ENCODE measurements at places on chromosomes 4 and X.

- DNase-seq = no peak
Measured at GRCh38 chr4:157357887-157358286, 137.4 kb downstream of the GRIA2 start.

GRCh38 chr4:107187091-107187490 is 151.0 kb upstream of the DKK2 start:
- no peak for DNase-seq

- DNase-seq = no peak
Measured at GRCh38 chr4:169314906-169315305, 44.1 kb upstream of the SH3RF1 start.

DNA sequence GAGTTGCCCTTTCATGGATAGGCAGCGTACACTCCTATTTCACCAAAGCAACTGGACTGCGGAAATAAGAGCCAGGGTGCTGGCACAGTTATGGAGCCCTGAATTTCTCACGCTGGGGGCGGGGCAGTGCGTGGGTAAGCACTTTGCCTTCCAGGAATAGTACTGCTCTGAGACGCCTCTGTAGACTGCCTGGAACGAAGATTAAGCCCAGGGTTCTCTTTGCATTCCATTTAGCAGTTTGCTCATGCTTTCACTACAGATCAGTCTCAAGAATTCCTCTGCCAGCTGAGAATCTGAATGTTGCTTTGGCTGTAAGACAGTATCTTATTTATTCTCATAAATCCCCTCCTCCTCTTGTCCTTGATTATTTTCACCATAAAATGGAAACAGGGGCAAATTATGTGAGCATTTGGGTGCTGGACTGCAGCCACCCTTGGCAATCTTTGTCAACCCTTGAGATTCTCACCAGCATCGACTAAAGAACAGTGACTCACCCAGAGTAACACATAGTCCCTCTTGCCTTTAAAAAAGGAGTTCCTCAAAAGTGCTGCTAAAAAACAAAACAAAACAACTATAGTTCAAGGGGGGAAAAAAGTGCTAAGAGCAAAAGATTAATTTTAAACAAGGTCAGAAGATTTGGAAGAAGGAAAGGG is 88.9 kb upstream of the CITED1 start:
- no peak for DNase-seq

DNA sequence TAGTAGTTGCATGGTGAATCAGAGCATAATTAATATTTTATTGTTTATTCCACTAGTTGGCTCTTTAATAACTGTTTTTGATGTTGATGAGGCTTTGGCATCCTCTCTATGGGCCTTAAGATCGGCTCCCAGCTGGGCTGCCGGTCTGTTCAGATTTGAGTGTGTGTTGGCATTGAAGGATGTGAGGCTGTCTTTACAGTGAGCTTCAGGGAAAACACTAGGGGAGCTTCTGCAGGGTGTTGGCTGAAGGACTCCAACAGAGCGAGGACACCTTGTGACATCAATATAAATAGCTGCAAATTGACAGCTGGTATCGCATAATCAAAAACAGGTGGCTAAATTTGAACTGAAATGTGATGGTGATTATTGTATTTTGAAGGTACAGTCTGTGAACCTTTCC is 322.0 kb downstream of the FSTL5 start:
- DNase-seq = peak; percentile 50

DNA sequence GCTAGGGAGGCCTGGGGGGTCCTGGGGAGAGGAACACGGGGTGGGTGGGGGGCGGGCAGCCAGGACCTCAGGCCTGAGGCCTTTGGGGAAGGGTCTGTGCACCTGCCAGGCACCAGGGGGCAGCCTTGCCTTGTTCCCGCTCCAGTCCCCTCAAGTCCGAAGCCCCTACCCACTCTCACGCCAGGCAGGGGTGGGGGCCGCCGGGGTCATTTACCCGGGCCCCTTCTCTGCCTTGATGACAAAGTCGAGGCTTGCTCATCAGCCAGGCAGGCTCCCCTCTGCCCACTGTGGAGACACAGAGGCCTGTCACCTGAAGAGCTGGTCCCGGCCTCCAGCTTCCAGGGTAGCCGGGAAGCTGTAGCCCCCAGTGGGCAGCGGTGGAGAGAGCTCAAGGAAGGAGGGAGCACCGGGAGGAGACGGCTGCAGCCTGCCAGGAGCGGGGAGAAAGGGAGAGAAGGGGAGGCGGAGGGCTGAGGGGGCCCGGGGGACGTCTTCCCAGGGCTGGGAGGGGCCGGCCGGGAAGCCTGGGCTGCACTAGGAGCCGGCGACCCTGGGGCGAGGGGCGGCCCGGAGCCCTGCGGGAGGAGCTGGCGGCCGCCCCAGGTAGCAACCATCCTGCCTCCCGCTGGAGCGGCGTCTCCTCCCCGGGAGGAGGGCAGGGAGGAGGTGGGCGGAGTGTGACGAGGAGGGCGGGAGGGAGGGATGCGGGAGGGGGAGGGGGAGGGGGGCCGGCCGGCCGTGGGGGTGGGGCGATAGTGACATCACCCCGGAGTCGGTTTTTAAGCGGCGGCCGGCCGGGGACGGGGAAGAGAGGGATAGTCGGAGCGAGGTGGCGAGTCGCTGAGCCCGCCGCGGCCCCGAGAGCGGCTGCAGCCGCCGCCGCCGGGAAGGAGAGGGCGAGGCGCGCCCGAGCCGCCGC is at the start of gene SLC6A8:
SLC6A8 (plus strand) TSS at position 806 of the 919 bp plus-strand sequence. CDS start 649 bp downstream, outside the sequence.
- DNase-seq = peak; percentile 91

DNA sequence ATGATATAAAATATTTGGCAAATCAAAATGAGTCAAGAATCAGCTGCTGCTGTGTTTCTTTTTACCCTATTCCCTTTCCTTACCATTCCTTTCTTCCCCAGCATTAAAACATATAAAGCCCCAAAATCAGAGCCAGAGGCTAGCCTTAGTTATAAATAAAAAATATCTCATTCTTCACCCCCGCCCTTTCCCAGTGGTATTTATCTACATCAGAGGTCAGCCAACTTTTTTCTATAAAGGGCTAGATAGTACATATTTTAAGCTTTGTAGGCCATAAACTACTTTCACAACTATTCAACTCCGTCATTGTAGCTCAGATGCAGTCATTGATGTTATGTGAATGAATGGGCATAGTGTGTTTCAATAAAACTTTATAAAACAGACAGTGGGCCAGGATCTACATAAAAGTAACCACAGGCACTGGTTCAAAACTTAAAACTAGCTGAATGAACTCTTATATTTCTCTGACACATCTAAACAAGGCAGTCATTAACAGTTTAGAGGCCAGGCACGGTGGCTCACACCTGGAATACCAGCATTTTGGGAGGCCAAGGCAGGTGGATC is 30.5 kb upstream of the TCEANC start:
- no peak for DNase-seq

DNA sequence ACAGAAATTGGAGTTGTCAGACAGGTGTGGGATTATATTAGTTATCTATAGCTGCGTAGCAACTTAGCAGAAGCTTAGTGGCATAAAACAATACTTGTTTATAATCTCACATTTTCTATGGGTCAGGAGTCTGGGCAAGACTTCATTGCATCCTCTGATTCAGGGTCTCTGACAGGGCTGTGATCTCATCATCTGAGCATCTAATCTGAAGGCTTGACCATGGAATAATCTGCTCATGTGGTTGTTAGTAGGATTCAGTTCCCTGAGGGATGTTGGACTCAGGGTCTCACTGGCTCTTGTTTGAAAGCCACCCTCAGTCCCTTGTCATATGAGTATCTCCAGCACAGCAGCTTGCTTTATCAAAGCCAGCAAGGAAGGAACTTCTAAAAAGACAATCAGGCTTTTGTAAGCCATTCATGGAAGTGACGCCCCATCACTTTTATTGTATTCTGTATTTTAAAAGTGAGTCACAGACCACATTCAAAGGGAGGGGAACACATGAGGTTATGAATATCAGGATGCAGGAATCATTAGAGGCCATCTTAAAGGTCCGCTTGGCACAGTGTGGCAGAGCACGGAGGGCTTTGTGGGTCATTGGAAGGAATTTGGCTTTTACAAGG is 37.2 kb upstream of the FAM9B start:
- DNase-seq = no peak

DNA sequence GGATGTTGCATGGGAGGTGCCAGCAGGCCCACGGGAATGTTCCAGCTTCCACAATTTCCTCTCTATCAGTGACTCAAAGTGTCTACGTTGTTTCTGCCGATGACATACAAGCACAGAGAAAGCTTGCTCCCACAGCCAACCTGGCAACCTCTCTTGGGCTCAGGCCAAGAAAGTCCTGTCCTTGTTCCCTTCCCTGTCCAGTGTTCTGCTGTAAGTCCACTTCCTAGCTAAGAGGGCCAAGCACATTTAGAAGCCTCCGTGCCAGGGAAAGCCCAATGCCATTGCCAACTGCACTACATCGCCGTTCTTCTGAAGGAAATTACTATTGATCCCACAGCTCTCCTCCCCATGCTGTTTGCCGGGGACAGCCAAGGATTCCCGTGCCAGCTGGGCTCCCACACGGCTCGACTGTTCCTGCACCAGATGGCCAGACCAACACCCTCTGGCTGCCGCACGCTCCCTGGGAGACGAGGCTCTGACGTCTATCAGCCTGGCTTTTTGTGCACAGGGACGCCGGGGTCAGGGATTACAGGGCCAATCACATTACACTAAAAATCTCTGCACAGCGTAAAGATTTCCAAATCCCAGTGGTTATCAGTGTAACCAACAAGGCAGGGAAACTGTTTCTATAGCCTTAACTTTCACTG is 284.0 kb downstream of the BCOR start:
- peak; percentile 96 for DNase-seq

GRCh38 chrX:13464599-13465275 is 104.7 kb upstream of the EGFL6 start:
- DNase-seq = no peak

DNA sequence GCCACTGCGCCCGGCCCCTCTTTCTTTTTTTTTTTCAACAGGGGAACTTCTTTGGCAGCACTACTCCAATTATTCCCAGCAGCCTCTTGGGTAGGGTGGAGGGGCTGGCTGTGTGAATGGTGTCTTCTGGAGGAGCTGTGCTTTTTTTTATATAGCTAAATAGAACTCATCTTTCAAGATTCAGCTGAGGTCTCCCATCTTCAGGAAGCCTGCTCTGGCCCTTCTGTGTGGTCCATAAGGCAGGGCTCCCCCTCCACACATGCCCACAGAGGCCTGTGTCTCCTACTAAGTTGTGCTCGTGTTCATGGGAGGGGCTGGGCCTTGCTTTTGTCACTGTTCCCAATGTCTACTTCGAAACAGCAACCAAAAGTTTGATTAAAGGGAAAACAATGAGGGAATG is 116.8 kb downstream of the AFAP1 start:
- DNase-seq = no peak

- no peak for DNase-seq
Measured at GRCh38 chrX:19086102-19086772, 36.0 kb downstream of the ADGRG2 start.

Data from WERI-Rb-1 (cell line).